ENCODE measurements at places on chromosomes 3 and 15.

DNA sequence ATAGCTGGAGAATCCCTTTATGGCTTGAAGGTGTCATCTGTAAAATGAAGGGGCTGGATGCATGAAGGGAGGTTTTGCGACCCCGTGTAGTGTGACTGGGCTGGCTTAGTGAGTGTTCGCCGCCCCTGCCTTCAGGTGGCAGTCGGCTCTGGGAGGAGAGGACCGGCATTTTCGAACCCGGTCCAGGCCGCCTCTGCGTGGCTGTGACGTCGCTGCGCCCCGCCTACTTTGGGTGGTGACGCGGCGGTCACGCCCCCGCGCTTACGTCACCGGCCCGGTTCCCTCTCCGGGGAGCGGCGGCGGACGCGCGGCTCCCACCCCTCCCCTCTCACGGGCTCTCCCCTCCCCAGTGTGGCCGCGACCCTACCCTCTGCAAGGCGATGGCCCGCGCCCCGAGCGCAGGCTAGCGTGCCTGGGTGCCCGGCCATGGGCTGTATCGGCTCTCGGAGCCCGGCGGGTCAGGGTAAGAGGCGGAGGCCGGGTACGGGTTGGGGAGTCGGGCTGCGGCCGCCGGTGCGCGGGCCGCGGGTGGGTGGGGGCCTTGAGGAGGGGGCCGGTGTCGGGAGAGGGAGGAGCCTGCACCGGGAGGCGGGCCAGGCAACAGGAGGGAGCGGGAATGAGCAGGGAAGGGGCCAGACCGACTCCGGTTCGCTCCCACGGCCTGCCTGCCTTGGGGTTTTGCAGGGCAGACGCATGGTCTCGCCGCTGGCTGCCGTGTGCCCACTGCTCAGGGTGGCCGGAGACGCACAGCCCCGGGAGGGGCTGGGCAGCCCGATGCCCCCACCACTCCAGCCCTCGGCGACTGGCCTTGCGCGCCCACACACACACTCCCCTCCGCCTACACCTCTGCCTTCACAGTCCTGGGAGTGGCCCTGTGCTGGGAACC is 1.5 kb upstream of the FAM131A start:
- DNase-seq, result peak; percentile 88

- DNase-seq, result no peak
Measured at GRCh38 chr3:71542521-71543370, 40.8 kb downstream of the FOXP1 start.

GRCh38 chr15:31221936-31222515 is 104.6 kb upstream of the KLF13 start:
- DNase-seq, result no peak

- DNase-seq, result no peak
Measured at GRCh38 chr3:150372722-150373121, 35.4 kb upstream of the TSC22D2 start.

DNA sequence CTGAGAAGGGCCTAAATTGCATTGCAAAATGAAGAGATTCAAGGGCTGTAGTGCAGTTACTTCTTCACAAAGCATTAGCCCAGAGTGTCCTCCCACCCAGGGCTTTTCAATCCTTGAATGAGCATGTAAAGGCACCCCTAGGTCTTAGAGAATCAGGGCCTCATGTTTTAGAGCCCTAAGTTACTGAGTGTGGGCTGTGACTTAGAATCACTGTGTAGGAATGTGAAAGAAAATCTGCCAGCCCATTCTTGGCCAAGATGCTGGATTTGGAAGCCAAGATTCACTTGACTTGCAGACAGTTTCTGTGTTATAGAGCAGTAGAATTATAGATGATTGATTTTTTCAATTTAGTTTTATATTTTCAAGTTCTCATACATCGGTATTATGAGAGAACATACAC is 153.2 kb downstream of the MYRIP start:
- no peak for DNase-seq

DNA sequence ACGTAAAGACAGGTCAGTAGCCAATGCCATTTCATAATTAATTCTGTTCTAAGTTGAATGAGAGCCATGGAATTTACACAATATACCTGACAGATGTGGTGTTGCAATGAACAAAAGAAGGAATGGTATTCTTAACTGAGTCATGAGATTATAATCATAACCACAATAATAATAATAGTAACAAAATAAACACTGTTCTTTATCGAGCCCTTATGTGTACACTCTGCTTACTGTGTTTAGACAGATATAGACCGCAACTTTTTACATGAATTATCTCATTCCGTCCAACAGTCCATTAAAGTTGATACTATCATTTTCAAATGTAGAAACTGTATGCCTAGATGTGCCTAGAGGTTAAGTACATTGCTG is 28.2 kb upstream of the SCAANT1 start:
- no peak for DNase-seq

- no peak for DNase-seq
Measured at GRCh38 chr3:188279502-188280335, 125.8 kb downstream of the LPP start.

DNA sequence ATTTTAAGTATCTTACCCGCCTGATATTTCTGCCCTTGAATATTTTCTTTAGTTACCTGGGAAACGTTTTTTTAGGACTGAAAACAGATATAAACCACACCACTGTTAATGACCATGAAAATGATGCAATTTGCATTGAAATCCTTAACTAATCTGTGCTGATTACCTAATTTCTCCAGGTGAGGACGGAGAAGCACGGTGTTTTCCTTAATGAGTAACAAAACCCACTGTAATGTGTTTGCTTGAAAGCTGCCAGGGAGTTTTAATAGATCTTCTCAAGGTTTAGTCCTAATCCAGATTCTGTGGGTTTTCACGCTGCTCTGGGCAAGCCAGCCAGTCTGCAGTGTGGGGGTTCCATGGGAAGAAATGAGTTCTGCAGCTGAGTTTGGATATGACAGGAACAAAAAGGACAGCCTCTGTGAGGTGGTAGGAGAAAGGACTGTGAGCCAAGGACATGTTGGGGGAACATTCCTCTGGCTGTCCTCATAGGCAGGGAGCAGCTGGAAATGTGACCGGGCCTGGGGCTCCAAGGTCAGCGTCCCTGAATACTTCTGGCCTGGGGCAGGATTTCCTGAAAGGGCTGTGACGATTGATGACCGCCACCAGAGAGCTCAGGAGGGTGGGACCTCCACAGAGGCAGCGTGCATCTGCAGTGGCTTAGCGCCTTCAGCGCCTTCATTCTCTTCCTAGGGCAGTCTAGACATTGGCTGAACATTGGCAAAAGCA is 18.6 kb downstream of the THSD4 start:
- no peak for DNase-seq

GRCh38 chr3:115325539-115325938 is 178.5 kb upstream of the ZBTB20 start:
- DNase-seq, result no peak

- DNase-seq, result no peak
Measured at GRCh38 chr3:123335007-123335670, 113.8 kb downstream of the ADCY5 start.

GRCh38 chr3:103949693-103950092 is 1417.0 kb upstream of the ALCAM start:
- no peak for DNase-seq

DNA sequence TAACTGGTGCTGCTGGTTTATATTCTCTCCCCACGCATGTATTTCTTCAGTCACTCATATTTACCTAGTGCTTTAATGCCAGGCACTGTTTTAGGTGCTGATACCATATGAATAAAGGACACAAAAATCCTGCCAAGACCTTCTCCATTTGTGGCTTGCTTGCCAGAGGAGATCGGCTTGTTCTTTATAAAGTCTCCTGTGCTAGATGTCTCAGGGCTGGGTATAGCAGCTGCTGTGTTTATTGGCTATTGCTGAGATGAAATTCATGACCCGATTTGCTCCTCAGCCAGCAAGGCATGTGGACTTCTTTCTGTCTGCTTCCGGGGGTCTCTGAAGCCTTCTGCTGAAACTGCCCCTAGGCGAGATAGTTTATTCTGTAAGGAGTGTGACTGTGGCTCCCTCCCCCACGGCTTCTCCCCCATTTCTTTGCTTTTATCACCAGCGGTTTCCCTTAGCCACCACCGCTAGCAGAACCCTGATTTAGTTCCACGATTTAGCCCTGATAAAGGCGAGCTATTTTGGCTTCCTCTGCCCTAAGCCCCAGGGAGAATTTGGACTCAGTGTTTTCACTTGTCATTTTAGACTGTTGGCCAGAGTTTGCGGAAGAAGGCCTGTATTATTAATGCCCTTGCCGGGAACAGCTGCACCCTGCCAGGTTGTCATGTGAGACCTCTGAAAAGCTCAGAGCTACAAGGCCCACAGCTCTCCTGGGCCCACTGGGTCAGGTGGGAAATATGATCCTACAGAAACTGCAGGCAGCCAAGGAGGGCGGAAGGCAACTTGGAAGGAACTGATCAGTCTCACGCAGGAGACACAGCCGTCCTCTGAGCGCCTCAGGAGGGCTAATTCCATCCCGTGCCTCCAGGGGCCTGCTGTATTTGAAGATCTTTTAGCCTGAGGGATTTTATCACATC is 46.8 kb downstream of the ST6GAL1 start:
- no peak for DNase-seq

DNA sequence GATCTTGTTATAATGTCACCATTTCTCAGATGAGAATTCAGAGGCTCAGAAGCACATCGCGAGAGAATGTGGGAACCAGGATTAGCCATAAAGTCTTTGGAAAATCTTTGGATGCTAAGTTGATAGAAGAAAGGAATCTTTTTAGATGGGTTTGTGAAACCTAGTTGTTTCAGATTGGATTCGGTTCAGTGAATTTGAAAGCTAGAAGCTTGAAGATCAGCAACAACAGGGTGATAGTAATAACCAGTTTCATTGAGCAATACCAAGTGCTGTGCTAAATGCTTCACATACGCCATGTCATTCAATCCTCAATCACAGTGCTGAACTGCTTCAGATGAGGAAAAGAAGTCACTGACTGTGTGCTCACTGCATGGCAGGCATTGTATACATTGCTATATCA is 47.4 kb upstream of the MITF start:
- no peak for DNase-seq

- DNase-seq, result no peak
Measured at GRCh38 chr3:107465064-107465631, 57.6 kb upstream of the BBX start.

- peak; percentile 19 for DNase-seq
Measured at GRCh38 chr3:16482770-16483531, 30.5 kb downstream of the RFTN1 start.

- no peak for DNase-seq
Measured at GRCh38 chr3:197244751-197245150, 53.7 kb downstream of the DLG1 start.

GRCh38 chr3:12470111-12470510 is 14.2 kb upstream of the TSEN2 start:
- no peak for DNase-seq

DNA sequence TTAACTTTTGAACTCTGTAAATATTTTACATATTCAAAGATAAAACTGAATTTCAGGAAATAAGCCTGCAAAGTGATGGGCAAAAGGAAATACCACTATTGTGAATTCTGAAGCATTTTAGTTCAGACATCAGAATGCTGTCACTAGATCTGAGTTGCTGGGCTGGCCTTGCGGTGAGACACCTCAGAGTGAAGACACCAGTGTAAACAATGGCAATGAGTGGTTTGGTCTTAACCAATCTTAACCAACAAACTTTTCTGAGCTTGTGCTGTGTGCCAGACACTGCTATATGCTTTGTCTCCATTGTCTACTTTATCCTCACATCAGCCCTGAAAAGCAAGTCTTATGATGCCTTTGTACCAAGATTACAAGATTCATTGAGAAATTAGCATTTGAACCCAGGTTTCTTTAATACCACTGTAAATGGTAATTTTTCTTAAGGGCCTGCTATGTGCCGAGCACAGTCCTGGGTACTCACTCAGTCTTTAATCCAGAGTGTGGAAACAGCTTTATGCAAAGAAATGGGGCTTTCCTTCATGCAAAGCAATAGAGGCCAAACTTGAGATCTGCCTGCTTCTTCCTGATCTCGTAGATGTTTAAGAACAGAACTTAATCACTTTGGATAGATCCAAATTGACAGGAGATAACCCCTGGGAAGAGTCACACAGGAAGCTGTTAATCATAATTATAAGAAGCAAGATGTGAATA is 55.0 kb downstream of the TMEM39A start:
- DNase-seq, result no peak

GRCh38 chr3:12395349-12396012 is 88.8 kb upstream of the TSEN2 start:
- DNase-seq, result peak; percentile 44

DNA sequence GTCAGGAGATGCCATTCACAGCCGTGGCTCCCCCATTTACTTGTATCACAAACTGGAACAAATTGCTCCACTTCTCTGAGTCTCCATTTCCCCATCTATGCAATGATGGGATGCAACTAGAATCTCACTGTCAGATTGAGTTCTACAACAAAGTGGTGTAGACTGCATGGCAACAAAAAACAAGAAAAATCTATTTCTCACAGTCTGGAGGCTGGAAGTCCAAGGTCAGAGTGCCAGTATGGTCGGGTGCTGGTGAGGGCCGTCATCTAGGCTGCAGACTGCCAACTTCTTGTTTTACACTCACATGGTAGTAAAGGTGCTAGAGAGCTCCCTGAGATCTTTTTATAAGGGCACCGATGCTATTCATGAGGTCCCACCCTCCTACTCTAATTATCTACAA is 158.4 kb upstream of the BCL6 start:
- DNase-seq, result no peak

DNA sequence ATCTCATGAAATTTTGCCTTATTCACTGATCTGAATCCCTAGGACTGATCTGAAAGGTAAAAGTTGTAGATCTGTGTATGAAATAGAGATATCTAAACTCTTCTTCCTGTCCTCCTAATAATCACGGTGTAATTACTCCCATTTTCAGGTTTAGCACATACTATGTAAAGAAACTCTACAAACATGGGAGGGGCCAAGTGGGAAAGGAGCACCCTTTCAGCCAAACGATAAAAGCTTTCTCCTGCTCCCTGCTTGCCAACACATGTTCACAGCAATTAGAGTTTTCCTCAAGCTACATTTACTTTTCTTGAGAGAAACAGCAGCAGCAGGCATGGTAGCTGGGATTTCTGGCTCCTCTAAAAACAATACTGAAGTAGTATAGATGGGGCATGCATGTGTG is 71.6 kb downstream of the CHAC1 start:
- DNase-seq, result no peak

- no peak for DNase-seq
Measured at GRCh38 chr3:157092230-157092629, 67.7 kb downstream of the CCNL1 start.

DNA sequence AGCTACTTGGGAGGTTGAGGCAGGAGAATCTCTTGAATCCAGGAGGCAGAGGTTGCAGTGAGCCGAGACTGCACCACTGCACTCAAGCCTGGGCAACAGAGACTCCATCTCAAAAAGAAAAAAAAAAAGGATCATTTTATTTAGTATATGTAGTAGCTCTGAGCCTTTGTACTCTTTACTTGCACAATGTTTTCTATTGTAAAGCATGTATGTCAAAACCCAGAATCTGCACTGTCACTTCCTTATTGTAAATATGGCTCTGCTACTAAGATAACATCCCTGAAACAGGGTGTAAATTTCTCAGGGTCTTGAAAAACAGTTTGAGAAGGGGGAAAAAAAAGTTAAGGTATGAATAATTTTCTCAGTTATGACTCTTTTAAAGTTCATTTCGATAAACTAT is 35.1 kb downstream of the SLMAP start:
- no peak for DNase-seq

DNA sequence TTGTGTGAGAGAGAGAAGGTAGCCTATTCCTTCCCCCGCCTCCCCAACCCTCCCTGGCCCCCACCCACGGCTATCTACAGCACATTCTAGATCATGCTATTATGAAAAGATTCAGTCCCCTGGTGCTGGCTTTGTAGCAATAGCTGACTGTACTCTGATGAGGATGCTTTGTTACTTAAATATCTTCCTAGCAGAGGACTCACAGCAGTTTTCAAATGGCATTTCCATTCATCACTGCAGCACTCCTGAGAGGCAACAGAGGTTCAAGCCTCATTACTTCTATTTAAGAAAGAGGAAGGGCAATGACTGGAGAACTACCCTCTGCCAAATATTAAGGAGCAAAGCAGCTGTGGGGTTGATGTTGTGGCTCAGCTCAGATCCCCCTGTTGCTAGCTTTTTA is 61.0 kb downstream of the LRRN1 start:
- DNase-seq, result no peak

Measured in activated T-cell treated with anti-CD3 and anti-CD28 coated beads, Interleukin-2, amount 50 U/mL, for 72 hours (primary cell).